Sigmoid colon (tissue), 7 donors: ENCODE measurements at places on chromosomes 5 and 9.

DNA sequence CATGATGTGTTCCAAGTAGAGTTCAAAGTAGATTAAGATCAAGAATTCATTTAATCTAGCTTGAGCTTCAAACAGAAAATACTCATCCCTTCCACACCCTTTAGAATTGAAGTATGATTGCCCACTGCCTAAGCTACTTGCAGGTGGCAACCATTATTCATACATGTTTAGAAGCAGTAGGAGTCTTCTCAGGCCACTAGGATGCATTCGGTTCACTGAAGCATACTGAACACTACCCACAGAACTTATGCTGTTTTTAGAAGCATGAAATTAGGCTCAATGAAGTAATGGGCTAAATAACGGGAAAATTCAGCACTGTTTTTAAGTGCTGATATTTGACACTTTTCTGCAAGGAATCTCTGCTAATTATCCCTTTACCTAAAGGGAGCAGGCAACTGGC is 263.4 kb downstream of the DEPDC1B start:
- DNase-seq = no peak

- DNase-seq = peak; percentile 48
Measured at GRCh38 chr5:170289121-170289520, 8.5 kb downstream of the LCP2 start.

GRCh38 chr5:87781976-87782375 is 369.2 kb upstream of the CCNH start:
- DNase-seq = no peak

DNA sequence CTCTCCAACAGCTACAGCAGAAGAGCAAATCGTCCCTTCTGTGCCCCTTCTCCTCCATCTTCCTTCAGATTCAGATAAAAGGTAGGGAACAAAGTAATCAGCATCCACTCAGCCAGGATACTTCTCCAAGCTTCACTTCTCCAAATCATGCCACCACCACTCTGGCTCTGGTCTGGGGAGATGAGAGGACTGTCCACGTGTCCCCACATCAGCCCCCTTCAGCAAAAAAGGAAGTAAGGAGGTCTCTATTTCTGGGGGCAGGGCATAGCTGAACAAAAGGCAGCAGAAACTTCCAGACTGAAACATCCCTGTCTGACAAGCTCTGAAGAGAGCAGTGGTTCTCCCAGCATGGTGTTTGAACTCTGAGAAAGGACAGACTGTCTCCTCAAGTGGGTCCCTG is 116.9 kb downstream of the C5orf15 start:
- no peak for DNase-seq

DNA sequence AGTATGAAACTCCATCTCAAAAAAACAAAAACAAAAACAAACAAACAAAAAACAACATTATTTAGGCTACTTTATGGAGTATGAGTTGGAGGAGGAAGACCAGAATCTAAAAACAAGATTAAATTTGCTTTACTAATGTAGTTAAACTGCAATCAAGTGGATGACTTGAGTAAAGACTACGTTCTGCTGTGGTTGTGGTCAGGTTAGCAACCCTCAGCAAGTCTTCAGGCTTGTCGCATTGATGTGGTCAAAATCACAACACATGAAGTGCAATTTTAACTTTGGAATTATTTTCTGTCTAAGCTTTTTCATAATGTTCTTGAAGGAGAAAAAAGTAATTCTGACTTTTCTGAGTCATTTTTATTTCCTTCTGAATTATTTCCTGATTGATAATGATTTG is 43.1 kb downstream of the PDE6A start:
- no peak for DNase-seq

DNA sequence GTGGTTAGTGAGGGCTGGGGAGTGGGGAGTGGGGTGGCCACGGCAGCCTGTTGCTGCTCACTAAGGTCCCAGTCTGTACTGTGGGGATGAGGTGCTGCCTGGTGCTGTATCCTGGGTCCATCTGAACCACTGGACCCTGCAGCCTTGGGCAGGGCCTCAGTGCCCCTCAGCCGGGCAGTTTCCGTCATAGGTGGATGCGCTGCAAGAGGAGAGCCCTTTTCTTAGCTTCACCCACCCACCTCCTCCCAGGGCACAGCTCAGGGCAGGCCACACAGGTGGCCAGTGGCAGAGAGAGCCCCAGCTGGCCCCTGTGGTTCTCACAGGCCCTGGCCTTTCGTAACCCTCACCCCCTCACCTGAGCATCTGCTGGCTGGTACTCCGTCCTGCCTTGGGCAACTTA is 46.2 kb downstream of the WNK2 start:
- DNase-seq = no peak

- DNase-seq = no peak
Measured at GRCh38 chr9:20507431-20507830, 114.9 kb downstream of the MLLT3 start.

- no peak for DNase-seq
Measured at GRCh38 chr5:142025637-142026036, 12.8 kb upstream of the GNPDA1 start.

DNA sequence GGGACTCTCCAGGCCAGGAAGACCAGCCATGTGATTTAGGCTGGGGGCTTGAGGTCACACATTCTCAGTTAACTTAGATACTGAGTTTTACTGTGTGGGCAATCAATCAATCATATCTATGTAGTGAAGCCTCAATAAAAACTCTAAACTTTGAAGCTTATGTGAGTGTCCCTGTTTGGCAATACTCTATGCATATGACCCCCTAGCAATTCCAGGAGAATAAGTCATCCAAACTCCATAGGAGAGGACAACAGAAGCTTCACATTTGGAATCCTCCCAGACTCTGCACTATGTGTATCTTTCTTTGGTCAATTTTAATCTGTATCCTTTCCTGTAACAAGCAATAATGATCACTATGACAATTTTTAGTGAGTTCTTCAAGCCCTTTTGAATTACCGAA is 216.8 kb upstream of the RGMB start:
- DNase-seq = no peak

GRCh38 chr5:64507264-64507605 is 1.4 kb downstream of the RGS7BP start:
- no peak for DNase-seq

GRCh38 chr9:109422641-109423040 is 75.5 kb downstream of the PTPN3 start:
- DNase-seq = no peak

DNA sequence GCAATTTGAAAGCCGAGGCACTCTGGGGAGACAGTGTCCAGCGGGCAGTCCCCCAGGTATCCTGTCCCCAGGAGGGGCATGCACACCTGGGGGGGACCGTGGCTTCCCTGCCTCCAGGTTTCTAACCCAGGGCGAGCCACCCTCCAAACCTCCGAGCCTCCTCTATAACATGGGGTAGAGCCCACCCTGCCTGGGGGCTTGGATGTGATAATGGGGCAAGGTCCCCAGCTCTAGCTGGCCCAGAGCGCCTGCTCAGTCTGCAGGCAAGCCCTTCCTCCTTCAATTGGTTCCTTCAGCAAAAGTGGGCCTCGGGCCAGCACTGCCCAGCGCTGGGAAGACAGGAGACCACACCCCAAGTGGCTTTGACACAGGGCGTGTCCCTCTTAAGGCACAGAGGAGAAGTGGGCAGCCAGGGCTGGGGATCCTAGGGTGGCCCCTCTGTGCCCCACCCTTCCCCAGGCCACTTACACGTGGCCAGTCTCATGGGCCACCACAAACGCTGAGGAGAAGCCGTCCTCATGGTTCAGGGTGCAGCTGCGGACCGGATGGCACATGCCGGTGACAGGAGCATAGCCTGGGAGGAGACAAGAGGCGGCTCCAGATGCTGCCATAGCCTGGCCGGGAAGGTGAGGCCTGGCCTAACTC is 94.3 kb downstream of the ZNF354C start:
- DNase-seq = peak; percentile 63

GRCh38 chr9:35051069-35051967 is 21.1 kb downstream of the VCP start:
- no peak for DNase-seq

- no peak for DNase-seq
Measured at GRCh38 chr5:38541174-38541725, 15.2 kb downstream of the LIFR start.

DNA sequence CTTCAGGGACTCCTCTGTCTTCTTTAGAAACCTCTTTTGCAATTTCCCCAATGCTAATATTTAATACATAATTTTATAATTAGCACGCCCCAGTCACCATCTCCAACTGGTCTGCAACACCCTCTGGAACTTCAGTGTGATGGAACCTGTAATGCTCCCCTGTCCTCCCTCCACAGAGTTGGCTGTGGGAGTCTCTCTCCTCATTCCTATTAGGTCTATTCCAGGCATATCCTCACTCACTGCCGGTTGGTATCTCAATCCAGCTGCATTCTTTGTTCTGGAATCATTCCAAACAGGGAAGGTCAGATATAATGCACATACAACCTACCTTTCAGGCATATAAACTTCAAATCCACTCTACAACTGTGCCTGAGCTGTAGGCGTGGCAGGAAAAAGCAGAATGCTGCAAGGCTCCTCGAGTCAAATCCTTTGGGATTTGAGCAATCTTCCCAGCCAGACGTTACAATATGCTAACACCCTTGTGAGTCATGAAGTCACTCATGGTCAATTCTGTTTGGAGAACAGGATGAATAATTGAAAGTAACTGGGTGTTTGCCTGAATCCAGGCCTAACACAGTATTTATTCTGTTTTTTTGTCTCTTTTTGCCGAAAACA is 293.8 kb downstream of the CWC27 start:
- peak; percentile 76 for DNase-seq

GRCh38 chr9:99515895-99516656 is 294.0 kb downstream of the SEC61B start:
- no peak for DNase-seq

- no peak for DNase-seq
Measured at GRCh38 chr5:40166802-40167201, 512.9 kb upstream of the PTGER4 start.

GRCh38 chr9:98517761-98518160 is 191.0 kb downstream of the GABBR2 start:
- DNase-seq = no peak

GRCh38 chr9:121268851-121269641 is 1.1 kb downstream of the GSN start:
- peak; percentile 84 for DNase-seq

- DNase-seq = no peak
Measured at GRCh38 chr5:8523501-8523900, 654.6 kb downstream of the MTRR start.

DNA sequence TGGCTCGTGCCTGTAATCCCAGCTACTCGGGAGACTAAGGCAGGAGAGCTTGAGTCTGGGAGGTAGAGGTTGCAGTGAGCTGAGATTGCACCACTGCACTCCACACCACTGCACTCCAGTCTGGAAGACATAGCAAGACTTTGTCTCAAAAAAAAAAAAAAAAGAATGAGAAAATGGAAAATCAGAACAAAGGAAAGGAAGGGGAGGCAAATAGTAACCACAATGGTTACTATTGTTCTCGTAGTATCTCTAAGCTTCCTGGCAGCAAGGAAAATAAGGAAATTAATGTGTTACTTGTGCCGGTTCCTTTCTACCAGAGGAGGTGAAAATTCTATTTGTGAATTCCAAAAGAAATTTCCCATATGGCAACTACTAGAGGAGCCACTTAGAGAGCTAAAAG is 48.5 kb upstream of the BNC2 start:
- DNase-seq = no peak

GRCh38 chr9:74865177-74865576 is 22.5 kb downstream of the TRPM6 start:
- DNase-seq = no peak

DNA sequence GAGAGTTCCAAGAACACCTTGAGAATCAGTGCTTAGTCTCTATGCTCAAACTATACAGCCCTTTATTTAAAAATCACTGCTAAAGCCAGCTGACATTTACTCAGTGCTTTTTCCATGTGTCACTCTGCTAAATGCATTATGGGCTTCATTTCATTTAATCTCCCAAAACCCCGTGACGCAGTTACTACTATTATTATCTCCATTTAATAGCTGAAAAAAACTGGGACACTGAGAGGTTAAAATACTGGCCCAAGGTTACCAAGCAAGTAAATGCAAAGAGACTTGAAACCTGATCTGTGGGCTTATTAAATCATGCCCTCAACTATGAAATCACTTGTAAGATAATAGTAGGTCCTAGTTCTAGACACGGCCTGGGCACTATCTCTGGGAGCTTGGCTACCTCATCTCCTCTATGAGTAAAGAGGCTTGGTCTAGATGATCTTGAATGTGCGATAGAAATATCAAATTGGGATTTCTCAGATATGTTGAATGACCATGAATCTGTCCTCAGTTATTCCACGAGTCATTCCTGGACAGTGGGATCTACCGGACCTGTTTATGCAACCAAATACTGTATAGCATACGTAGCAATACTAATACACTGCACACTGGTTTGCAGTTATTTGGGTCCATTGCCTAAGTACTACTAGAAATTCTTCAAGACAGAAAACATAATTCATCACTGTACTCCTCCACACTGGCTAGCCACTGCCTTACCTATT is 32.3 kb downstream of the MARCHF11 start:
- no peak for DNase-seq

DNA sequence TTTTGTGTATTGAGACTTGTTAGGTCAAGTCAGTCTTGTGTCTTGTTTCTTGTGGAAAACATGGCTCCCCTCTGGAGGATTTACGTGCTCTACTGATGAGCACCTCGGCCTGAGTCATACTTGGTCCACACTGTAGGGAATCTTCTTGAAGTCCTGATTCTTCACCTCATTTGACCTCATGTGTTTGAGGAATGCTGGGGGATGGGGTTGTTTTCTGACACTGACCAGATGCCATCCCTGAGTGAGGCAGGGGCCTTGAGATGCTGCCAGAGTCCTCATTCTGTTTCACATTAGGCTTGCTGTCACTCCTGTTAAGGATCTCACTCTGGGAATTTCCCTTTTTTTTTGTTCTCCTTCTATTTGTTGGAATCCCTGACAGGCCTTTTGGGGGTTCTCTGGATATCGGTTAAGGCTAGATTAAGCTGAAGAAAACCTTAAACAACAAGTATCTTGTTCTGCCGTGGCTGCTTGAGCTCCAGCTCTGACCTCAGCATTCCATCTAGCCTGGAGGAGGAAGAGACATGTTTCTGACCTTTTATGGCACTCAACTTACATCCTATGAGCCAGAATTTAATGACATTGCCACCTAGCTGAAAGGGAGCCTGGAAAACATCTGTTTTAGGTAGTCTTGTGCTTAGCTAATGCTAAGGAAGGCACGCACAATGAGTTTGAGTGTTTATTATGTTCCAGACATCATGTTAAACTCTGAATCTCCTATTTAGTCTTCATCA is 20.6 kb downstream of the TCOF1 start:
- no peak for DNase-seq

- no peak for DNase-seq
Measured at GRCh38 chr9:96350866-96351265, 32.6 kb downstream of the SLC35D2 start.
